ENCODE measurements at places on chromosomes 16 and 17.

- DNase-seq = no peak
These were observed 3.1 kb downstream of the CDC6 start for GRCh38 chr17:40290629-40291280.

GRCh38 chr17:42131232-42131631, 8.6 kb downstream of the HSPB9 start:
- DNase-seq = no peak

GRCh38 chr16:70455910-70456309, 1.5 kb downstream of the FCSK start:
- DNase-seq = no peak

DNA sequence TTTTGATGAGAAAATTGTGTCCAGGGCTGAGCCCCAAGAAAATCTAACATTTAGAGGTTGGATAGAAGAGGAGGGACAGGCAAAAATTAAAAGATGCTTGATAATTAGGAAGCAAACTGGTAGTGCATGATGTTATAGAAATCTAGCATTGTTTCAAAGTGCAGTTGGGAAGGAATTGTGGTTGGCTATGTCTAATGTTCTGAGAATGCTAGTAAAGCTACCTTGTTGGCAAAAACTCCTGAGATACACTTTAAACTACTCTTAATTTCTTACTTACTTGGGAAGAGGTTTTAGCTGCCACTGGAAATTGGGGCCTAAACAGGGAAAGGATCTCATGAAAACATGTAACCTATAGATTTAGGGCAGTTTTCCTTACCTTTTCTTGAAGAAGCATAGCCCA, 48.3 kb downstream of the MAP2K4 start:
- DNase-seq = no peak

GRCh38 chr17:45240905-45241327, 19.2 kb downstream of the FMNL1 start:
- DNase-seq = no peak

- no peak for DNase-seq
These were observed 6.3 kb downstream of the UBE2O start for GRCh38 chr17:76446449-76447231.

GRCh38 chr16:80058214-80058613, 457.7 kb upstream of the MAF start:
- no peak for DNase-seq

GRCh38 chr17:76687298-76688164, 23.2 kb downstream of the MXRA7 start:
- DNase-seq = no peak

- DNase-seq = no peak
These were observed 11.7 kb upstream of the TAOK1 start for GRCh38 chr17:29378500-29378899.

GRCh38 chr16:11743308-11744074, 834 bp upstream of the TXNDC11 start:
- no peak for DNase-seq

DNA sequence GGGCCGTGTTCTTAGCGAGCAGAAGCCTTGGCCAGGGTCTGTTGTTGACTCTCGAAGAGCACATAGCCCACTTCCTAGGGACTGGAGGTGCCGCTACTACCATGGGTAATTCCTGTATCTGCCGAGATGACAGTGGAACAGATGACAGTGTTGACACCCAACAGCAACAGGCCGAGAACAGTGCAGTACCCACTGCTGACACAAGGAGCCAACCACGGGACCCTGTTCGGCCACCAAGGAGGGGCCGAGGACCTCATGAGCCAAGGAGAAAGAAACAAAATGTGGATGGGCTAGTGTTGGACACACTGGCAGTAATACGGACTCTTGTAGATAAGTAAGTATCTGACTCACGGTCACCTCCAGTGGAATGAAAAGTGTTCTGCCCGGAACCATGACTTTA, 18.5 kb downstream of the RSPRY1 start:
- no peak for DNase-seq

- no peak for DNase-seq
These were observed 9.3 kb upstream of the MAF start for GRCh38 chr16:79609861-79610260.

DNA sequence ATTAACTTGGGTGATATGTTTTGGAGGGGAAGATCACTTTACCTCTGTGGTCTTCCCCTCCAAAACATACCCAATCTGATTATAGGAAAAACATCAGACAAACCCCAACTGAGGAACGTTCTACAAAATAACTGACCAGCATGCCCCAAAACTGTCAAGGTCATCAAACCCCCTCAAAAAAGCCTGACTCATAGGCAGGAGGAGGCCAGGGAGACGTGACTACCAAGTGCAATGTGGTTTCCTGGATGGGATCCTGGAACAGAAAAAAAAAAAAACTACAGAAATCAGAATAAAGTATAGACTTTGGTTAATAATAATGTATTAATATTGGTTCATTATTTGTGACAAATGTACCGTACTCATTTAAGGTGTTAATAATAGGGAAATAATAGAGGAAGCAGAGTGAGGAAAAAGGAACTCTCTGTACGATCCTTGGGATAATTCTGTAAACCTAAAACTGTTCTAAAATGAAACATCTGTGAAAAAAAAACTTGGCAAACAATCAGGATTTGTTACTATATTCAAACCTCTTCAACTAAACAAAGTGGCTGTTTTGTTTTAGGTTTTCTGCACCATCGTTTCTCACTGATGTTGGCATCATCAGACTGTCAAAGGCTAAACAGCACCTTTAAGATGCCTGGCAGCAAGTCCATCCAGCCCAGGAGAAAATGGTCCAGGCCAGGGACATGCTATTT, 266.7 kb upstream of the SDK2 start:
- DNase-seq = no peak

DNA sequence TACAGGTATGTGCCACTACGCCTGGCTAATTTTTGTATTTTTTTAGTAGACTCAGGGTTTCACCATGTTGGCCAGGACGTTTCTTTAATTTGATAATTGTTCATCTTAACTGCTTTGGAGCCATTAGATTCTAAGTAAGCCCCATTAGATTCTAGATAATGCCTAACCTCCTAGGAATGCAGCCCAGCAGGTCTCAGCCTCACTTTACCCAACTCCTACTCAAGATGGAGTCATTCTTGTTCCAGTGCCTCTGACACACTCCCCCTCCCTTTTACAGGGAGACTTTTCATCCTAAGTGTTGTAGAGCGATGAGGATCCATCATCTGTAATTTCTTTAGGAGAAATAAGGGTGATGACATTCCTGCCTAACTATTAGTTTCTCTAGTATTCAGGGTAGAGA, 23.7 kb upstream of the MILR1 start:
- no peak for DNase-seq

DNA sequence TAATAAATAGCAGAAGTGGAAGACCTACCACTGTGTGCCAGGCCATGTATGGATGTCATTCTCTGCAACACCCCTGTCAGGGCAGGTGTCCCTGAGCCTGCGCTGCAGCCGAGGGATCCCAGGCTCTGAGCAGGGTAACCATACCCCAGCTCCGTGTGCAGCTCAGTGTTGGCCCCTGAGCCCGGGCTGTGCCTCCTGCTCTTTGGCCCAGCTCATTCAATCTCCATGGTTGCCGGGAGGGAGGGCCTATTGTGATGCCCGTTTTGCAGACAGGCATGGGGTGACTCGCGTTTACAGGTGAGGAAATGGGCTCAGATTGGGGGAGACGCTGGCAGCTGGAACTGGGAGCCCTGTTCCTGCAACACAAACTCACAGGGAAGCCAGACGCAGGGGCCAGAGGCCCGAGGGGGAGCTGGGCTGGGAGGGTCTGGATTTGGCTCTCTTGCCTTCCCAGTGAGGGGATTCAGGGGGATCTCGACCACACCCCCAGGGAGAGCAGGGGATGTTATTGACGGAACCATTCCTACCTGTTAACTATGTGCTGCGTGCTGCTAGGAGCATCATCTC, 190.5 kb downstream of the IRF8 start:
- DNase-seq = no peak

GRCh38 chr16:28834873-28835863, 11.0 kb downstream of the TUFM start:
- DNase-seq = no peak

- DNase-seq = no peak
These were observed 56.4 kb downstream of the MPRIP start for GRCh38 chr17:17098551-17099179.

- DNase-seq = no peak
These were observed 51.6 kb downstream of the N4BP1 start for GRCh38 chr16:48558371-48558841.

DNA sequence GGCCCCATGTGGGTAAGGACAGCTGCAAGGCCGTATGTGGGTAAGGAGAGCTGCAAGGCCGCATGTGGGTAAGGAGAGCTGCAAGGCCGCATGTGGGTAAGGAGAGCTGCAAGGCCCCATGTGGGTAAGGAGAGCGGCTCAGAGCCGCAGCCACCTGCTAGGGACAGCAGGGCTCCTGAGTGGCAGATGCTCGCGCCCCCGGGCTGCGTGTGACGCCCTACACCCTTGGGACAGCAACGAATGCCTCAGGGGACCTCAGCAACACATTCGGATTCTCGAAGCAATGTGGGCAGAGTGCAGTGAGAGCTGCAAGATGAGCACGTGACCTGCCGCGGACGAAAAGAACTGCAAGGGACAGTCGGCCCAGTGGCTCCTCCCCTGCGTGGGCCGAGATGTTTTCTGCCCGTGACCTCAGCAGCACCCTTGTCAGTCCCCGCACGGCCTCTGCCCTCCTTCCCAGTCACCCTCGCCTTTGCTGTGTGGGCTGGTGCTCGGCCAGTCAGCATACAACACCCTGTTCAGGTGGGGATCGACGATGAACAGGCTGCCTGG, 9.6 kb upstream of the SLC38A8 start:
- no peak for DNase-seq

DNA sequence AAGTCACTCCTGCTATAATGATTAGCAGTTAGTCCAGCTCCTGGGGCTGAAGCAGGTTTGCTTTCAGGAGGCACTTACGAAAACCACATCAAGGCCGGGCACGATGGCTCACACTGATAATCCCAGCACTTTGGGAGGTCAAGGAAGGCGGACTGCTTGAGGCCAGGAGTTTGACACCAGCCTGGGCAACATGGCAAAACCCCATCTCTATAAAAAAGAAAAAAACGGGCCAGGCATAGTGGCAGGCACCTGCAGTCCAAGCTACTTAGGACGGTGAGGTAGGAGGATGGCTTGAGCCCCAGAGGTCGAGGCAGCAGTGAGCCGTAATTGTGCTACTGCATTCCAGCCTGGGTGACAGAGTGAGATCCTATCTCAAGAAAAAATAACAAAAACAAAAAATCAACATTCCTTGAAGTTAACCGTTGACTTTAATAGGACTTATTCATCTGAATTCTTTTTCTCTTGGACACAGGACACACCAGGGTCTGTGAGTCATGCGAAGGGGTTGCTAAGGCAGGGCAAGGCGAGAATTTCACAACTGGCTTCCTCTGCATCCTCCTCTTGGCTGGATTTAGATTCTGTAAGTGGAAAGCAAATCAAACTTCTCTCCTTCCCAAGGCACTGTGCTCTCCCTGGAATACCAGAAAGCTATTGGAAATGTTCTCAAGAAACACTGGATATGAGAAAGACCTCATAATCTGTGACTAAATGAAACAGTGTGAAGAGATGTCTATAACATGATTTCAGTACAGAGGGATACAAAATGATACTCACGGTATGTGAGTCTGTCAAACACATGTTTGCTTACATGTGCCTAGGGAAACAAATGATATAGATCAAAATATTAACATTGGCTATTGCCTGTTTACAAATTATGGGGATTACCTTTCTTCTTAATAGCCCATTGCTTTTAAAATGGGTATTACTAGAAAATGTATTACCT, 99.5 kb downstream of the SYCE1L start:
- DNase-seq = no peak

DNA sequence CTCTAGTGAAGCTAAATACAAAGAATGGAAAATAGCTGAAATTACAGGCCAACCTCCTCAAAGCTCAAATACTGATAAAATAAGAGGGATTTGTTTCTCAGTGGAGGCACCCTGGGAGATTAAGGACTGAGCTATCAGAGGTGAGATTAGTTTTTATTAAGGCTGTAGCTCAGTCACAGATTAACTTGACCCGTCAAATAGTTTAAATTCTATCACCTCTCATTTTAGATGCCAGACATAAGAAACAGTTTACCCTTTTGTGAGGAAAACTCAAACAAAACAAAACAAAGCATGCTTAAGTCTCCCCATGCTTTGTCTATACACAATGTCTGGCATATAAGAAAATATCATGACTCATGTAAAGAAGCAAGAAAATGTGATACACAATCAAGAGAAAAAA, 208.3 kb upstream of the PMFBP1 start:
- no peak for DNase-seq

DNA sequence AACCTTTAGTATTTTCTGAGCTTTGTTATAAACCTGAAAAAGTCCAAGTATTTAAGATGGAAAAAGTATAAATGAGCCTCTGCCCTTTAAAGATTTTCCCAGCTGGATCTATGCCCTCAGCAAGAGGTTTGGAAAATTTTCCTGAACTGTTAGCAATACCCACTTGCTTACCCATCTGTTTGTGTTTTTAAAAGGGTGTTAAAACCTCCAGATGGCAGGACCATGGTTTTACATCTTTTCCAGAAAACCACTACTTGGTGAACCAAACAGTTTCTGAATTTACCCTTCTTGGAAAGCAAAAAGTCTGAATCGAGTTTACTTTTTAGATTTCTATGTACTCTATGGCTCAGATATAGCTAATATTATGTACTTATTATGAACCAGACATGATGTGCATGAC, 719 bp downstream of the PMFBP1 start:
- no peak for DNase-seq

- no peak for DNase-seq
These were observed 42.0 kb upstream of the XYLT1 start for GRCh38 chr16:17512636-17513220.

GRCh38 chr17:76869496-76870376, 1.5 kb downstream of the MGAT5B start:
- no peak for DNase-seq

GRCh38 chr16:48526958-48527331, 83.0 kb downstream of the N4BP1 start:
- no peak for DNase-seq

DNA sequence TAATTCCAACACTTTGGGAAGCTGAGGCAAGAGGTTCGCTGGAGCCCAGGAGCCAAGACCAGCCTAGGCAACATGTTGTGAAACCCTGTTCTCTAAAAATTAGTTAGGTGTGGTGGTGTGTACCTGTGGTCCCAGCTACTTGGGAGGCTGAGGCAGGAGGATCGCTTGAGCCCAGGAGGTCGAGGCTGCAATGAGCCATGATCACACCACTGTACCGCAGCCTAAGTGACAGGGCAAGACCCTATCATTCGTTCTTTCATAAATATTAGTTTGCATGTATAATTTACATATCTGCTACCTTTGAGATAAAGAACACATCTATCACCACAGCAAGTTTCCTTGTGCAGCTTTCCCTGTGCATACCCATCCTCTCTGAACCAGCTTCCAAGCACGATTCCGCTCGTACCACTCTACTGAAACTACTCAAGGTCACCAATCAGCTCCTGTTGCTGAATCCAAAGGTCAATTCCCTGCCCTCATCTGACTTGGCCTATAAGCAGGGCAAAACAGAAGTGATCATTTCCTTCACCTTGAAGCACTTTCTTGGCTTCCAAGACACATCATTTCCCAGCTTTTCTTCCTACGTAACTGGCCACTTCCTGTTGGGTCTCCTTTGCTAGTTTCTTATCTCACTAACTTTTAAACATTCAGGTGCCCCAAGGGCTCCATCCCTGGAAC, 49.1 kb downstream of the GRB2 start:
- no peak for DNase-seq

Measured in stimulated activated CD8-positive, alpha-beta memory T cell treated with anti-CD3 and anti-CD28 coated beads, Interleukin-7, amount 100 ng/mL, for 1 hour (primary cell).